ENCODE measurements at places on chromosomes 2 and 18.

DNA sequence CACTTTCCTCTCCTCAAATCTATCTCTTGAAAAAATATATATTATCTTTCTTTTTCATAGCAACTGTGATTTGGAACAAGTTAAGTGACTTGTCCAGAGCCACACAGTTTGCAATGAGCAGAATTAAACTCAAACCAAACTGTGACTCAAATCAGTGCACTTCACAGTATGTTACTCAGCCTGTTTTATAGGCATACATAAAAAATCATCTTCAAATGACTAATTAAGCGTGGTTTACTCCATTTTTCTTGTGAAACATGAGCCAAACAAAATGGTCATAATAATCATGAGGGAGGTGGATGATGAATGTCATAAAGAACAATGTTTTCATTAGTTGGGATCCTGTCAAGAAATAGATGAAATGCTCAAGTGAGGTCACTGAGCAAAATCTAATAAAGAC lies 6.1 kb upstream of the CCDC178 start:
- DNase-seq = no peak

- DNase-seq = no peak
These were observed 122.6 kb downstream of the DYSF start for GRCh38 chr2:71575966-71576365.

- DNase-seq = no peak
These were observed 33.7 kb downstream of the G6PC2 start for GRCh38 chr2:168934826-168935225.

DNA sequence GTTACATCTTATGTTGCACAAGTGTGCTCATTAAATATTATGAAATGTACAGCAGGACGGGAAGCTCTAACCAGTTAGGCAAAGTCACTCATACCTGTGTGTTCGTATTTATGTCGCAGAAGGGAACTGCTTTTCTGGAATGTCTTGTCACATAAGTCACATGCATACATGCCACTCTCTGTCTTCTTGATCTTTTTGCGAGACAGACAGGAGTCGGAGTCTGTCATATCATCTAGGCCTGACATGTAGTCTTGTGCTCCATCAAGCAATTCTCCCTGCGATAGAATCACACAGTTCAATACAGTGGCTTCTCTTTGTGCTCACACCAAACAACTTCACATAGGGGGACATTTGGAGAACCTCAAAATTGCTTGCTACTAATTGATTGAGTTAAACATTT lies 123.6 kb downstream of the ZEB2 start:
- no peak for DNase-seq

DNA sequence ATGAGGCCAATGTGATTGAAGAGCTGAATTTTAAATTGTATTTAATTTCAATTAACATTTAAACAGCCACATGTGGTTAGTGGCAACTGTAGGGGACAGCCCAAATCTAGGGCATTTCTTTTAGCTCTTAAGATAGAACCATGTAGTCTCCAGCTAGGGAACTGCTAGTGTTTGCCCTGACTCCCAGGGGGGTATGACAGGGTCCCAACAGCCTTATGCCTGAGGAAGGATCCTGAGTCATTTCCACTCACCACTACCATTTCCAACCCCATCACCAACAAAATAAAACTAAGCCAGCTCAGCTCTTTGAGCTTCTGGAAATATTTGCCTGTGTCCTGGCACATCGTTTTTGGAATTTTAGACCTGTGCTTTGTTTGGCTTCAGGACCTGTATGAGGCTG lies 13.7 kb upstream of the GMCL1 start:
- no peak for DNase-seq

DNA sequence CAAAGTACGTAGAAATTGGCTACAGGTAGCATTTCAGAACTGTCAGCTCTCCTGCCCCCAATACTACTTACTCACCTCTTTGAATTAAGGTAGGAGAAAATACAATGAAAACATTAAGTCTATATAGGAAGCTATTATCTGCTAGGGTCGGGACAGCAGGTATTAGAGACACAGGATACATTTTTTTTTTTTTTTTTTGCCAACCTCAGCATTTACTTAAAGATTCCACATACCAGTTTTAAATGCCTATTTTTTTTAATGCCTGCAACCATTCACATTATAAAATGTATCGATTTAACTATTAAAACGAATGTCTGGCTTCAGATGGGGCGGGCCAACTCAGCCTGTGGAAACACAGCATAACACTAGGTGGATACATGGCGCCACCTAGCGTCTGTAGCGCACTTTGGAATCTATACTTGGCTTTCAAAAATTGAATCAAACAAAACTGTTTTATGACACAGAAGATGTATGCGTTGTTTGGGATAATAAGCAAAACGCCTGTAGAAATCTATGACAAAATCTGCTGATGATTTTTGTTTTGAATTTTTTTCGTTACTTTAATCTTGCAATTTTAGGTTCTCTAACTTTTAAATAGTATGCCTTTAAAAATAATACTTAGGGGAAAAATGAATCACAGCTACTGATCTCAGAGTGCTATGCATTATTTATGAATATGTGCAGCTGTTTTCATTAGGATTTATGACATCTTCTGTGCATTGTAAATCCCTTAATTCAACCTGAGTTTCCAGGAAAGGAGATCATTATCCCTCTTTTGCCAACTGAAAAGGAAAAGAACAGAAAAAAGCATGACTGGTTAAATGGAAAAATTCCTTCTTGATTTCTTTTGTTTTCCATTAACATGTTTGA lies 261.0 kb downstream of the NYAP2 start:
- peak; percentile 69 for DNase-seq

DNA sequence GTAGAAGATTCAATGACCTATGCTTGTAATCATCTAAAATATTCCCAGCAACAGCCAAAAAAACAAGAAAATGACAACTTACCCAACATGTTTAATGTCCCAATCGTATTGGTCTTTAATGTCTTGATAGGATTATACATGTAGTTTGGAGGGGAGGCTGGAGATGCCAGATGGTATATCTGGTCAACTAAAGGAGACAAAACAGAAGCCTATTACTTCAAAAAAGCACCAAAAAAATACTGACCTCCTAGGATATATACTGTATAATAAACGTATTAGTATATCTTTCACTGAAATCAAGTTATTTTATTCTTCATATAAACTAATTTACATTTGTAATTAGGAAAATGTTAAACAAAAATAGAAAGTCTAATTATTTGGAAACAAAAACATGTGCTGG lies 64.5 kb downstream of the UXS1 start:
- DNase-seq = no peak

DNA sequence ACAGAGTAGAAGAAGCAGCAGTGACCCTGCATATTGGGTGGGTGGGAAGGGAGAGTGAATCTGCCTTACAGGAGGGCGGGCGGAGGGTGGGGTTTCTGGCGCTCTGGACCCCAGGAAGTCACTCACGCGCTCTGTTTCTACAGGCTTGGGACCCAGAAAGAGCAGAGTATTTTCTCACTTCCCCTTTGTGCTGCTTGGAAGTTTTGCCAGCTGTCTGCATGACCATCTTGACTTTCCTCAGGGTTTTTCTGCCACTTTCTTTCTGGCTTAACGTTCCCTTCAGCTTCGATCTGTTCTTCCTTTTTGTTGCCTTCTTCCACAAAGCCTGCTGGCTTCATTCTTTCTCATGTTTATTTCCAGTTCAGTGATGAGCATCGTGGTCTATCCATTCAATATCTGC lies 383.1 kb downstream of the GALR1 start:
- DNase-seq = no peak

DNA sequence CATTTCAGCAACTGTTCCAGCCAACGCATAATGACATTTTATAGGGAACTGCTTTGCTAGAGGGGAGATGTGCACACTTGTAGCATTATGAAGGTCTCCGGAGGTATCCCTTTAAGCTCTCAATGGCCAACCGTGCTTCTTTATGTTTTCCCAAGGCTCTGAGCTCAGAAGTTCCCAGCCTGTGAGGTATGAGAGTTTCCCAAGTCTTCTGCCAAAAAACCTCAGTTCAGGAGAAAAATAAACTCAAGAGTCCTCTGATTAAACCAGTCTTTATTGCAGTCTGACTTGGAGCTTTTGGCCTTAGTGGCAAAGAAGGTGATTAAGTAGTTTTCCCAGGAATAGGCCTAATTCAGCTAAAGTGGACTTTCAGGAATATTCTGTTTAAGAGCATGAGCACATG lies 35.4 kb upstream of the ZNF532 start:
- no peak for DNase-seq

DNA sequence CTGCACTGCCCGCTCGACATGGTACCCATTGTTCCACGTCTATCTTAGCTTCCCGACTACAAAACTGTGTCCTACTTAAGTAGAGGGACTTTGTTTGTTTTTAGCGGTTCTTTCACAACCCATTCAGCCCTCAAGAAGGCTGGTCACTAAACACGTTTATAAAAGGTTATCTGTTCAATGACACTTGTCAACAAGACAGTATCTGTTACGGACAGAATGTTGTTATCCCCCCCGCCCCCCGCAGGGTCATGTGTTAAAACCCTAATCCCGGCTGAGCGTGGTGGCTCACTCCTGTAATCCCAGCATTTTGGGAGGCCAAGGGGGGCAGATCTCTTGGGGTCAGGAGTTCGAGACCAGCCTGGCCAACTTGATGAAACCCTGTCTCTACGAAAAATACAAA lies 40.4 kb upstream of the CREG2 start:
- DNase-seq = no peak

DNA sequence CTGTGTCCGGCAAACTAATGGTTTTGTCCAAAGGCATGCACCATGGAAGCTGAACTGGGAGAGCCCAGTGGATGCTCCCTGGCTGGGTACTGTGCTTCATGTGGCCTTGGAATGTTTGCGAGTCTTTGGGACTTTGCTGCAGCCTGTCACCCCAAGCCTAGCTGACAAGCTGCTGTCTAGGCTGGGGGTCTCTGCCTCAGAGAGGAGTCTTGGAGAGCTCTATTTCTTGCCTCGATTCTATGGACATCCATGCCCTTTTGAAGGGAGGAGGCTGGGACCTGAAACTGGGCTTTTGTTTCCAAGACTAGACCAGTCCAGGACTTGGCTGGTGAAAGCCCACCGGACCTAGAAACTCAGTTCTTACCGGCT lies 1.7 kb downstream of the MARS2 start:
- no peak for DNase-seq

DNA sequence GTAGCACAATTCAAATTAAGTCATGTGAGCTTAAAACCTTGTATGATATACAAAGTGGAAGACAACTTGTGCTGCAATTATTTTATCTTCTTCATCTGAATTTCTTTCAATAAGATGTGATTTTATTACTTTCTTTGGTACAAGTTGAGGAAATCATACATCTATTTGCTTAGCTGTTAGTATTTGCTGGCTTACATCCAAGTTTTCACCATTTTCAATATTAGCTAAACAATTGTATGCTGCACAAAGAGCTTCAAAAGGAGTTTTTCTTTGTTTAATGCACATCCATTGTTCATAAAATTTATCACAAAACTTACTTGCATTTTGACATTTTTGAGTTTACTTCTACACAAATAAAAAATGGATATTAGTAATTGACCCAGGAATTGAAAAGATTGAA lies 40.9 kb downstream of the SCN9A start:
- peak; percentile 71 for DNase-seq

GRCh38 chr18:45793264-45793965 lies 32.1 kb upstream of the SIGLEC15 start:
- no peak for DNase-seq

GRCh38 chr2:169073963-169074751 lies 4.8 kb downstream of the DHRS9 start:
- DNase-seq = no peak

GRCh38 chr2:47208852-47209606 lies 53.9 kb upstream of the STPG4 start:
- DNase-seq = no peak

- no peak for DNase-seq
These were observed 33.9 kb downstream of the SOWAHC start for GRCh38 chr2:109648041-109648527.

DNA sequence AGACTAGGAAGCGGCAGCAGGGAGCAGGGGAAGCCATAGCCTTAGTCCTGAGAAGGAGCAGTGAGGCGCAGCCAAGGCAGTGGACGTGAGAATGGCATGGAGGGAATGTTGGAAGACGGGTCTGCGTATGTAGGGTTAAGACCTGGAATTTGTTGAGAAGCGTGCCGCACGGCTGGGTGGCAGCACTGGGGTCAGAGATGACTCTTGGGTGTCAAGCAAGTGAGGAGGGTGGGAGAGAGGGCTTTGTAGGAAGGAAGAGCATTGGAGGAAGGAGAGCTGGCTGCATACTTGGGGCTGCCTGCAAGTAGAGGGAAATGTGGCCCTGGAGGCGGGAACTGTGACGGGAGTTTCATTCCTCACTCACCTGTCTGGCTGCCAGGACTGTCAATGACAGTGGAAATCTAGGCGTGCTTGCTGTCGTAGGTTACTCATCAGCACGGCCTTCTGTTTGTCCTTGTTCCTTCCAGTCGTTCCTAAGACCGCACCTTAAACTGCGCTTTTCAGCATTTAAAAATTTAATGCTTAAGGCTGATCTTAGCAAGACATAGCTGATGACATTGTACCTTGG lies 108.0 kb downstream of the ITGB1BP1 start:
- no peak for DNase-seq

DNA sequence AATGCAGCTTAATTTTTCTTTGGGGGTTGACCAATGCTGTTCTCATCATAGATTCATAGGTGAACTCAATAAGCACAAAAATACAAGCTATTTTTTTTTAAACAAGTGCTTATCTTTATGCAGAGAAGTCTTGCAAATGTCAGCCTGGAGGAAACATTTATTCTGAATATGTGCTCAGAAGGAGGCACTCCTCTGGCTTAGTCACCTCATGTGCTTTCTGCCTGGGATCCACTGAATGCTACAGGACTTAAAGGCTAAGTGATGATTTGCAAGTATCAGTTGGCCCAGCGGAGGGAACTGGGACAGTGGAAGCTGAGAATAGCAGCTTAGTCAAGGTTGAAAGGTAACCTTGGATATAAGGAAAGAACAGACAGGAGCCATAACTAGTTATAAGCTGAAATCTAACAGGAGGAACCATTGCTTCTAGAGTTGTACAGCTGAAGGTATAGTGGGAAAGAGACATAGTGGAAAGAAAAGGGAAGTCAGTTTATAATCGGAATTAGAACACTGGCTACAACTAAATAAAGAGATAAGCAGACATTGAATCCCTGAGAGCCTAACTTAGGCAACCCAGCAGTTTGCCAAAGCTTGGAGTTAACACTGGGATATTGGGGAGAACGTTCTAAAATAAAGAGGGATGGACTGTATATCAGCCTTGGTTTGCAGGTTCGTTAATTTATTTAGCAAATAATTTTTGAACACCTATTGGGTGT lies 488.7 kb downstream of the SUCLG1 start:
- no peak for DNase-seq

GRCh38 chr18:73286584-73286983 lies 418.8 kb upstream of the NETO1 start:
- DNase-seq = no peak

DNA sequence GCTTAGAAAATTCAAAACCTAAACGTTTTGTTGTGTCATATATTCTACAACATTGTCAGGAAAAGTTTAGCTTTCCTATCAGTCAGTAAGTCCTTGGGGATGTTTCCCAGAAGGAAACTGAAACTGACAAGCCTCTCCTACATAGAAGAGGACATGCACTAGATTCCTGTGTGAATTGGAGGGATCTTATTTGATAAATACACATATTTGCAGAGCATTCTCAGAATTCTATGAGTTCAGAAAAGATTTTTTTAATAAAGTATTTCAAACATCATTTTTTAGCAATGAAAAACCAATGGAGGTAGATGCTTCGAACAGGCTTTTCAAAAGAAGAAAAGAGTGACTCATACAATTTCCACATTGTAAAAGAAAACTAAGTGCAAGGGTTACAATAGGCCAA lies 1706.7 kb downstream of the SUCLG1 start:
- no peak for DNase-seq

GRCh38 chr2:37507051-37507410 lies 162.6 kb downstream of the QPCT start:
- DNase-seq = no peak

Measured in NCI-H1105 (cell line).